ENCODE measurements at places on chromosomes 13 and 19.

DNA sequence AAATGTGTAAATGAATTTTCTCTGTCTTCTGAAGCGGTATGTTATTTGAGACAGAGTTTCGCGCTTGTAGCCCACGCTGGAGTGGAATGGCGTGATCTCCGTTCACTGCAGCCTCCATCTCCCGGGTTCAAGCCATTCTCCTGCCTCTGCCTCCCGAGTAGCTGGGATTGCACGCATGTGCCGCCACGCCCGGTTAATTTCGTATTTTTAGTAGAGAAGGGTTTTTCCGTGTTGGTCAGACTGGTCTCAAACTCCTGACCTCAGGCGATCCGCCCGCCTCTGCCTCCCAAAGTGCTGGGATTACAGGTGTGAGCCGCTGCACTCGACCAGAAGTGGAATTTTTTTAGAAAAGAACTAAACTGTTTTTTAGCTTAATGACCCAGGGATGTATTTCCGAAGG is 3.4 kb upstream of the ZNF808 start:
- peaks cover 25% of the 10 kb centered on the region for H3K36me3 ChIP-seq
- H3K4me3 ChIP-seq = no peak overlapping the region
- no peaks in the 10 kb centered on the region for H3K27me3 ChIP-seq
- peaks cover 22% of the 10 kb centered on the region for H3K4me1 ChIP-seq

GRCh38 chr19:52662631-52663030 is 24.5 kb upstream of the ZNF83 start:
- no peaks in the 10 kb centered on the region for H3K27me3 ChIP-seq
- no peak for DNase-seq
- no peaks in the 10 kb centered on the region for H3K4me1 ChIP-seq
- peaks cover 82% of the 10 kb centered on the region for H3K36me3 ChIP-seq
- H3K27ac ChIP-seq = no peak overlapping the region

DNA sequence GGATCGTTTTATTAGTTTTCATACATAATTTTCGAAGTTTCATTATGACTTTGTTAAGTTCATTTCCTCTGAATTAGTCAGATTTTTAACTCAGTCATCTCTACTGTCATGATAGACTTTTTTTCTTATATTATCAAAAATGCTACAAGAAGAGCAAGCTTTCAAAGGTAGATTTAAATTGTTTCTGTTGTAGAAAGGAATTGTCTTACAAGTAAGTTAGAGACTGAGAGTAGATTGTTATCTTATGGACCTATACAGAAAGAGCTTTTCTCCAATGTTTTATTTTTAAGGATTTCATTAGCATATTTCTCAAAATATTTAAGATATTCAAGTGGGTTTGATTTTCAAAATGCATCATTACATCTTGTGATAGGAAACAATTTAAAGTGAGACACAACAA is 2.7 kb downstream of the MAB21L1 start:
- H3K4me3 ChIP-seq = no peak overlapping the region
- no peak for DNase-seq
- H3K36me3 ChIP-seq = peaks cover 35% of the 10 kb centered on the region
- H3K27ac ChIP-seq = no peak overlapping the region
- H3K4me1 ChIP-seq = peaks cover 54% of the 10 kb centered on the region

DNA sequence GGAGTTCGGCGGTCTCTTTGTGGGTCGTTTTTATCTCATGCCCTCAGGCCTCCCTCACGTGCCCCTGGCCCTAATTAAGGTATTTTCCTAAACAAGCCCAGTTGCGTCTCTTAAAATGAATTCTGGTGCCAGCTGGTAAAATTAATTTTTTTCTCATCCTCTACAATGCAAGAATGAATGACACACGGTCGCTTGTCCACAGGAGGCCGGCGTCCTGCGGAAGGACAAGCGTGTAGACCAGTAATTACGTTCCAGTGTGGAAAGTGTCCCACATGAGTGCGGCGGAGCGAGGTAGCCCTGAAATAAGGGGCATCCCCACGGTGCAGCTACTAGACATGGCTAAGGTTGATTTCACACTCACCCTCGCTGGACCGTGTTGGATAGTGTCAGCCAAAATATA is 34.5 kb upstream of the NDUFS7 start:
- no peak for DNase-seq
- peaks cover 11% of the 10 kb centered on the region for H3K4me1 ChIP-seq
- no peak overlapping the region for H3K4me3 ChIP-seq
- no peak overlapping the region for H3K27ac ChIP-seq
- H3K36me3 ChIP-seq = no peaks in the 10 kb centered on the region
